DMS79 treated with DMSO at 0.1 percent for 48 hours (cell line): ENCODE measurements at places on chromosomes 16 and 17.

- no peak for DNase-seq
Observed at GRCh38 chr16:87995644-87996043, 44.4 kb downstream of the BANP start.

- DNase-seq, result peak; percentile 61
Observed at GRCh38 chr16:67449336-67449735, 18.4 kb downstream of the HSD11B2 start.

DNA sequence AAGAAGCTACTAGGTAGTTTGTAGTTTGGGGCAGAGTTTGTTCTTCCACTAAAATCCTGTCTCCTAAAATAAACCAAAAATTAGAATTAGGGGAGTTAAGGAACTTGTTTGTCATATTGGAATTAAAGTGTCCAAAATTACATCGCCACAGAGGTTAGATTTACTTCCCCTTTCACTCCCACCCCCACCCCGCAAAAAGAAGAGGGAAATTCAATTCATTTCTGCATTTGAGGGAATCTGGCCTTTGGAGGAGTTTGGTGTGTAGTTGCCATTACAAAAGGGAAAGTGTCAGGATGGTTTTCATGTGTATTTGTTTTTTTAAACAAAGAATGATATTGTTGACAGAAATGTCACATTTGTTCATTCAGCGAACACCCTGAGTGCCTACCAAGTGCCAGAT is 5.8 kb downstream of the TMEM97 start:
- no peak for DNase-seq

DNA sequence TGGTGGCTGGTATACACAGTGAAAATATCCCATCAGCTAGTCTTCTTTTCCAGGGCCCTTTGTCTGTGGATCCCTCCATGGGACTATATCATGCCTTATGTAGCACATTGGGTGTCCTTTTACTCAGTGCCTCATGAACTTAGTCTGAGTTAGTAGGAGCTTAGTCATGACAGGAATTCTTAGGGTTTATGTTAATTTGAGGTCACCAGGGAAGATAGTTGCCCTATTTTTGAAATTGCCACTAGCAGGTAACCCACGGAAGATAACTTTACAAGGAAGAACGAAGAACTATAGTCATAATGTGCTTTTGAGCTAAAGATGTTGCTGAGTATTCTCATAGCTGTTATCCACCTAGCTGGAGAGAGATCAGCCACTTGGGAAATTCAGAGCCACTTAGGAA is 14.8 kb upstream of the PLK1 start:
- no peak for DNase-seq
